ENCODE measurements at places on chromosomes 2 and 18.

DNA sequence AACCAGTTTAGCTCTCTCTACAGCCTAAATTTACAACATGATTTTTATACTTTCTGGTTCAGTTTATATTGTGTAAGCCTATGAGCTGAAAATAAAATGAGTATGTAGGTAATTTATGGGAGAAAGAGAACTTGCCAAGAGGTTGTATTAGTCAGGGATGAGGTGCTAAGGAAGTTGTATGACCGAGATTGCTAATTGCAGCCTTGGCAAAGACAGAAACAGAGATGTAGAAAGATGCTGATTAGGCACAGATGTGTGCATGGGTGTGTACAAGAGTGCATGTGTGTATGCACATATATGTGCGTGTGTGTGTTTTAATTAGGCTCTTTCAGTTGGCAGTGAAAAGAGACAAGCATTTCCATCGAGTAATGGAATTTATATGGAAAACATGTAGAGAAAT lies 213.9 kb downstream of the FBXO15 start:
- no peak for DNase-seq

GRCh38 chr2:174078275-174078674 lies 113.1 kb upstream of the SP3 start:
- DNase-seq = no peak

DNA sequence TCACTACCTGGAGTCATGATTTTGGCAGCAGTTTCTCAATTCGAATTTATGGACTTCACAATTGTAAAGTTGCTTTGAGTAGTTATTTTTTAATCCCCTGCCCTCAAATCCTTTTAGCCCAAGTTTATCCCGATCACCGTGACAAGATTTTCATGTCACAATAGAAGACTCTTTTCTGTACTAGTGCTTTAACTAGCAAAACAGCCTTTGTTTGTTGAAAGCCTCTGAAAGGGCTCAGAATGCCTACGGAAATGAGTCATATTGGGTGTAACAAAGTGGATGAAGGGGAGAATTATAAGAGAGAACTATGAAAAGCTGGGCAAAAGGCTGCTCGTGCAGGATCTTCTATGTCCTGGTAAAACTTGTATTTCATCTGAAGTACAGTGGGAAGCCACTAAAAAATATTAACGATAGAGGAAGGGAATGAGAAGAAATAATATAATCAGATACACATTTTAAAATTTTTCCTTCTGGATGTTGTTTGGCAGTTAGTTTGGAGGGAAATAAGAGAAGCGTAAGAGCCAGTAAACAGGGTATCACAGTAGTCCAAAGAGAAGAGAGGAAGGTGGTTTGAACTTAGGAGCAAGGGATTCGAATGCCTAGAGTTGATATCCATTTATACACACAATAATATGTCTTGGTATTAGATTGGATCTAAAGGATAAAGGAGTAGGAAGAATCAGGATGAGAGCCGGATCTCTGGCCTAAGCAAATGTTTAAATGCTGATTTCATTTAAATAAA lies 114.9 kb downstream of the GALNT13 start:
- DNase-seq = no peak

DNA sequence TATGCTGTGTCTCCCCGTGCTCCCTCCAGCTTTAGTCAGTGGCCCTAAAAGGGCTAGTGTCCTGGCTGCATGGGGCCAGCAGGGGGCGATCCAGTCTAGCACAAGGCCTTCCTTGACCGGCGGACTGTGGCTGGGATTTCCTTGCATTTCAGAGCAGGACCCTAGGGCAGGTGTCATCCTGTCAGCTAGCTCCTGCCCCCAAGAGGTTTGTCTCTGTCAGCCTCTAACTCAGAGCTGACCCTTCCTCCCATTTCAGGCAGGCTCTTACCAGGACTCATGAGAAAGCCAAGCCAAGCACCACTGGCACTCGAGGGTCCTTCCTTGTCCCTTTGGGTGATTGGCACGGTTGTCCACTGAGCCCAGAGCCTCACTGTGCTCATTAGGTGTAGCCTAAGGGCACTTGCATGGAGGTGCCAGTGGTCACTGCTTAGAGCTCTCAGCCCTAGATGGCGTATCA lies 140.3 kb downstream of the RPIA start:
- DNase-seq = no peak

- no peak for DNase-seq
Measured at GRCh38 chr2:200367155-200367554, 60.7 kb downstream of the SPATS2L start.

- no peak for DNase-seq
Measured at GRCh38 chr2:219032051-219032745, 9.1 kb downstream of the CFAP65 start.

DNA sequence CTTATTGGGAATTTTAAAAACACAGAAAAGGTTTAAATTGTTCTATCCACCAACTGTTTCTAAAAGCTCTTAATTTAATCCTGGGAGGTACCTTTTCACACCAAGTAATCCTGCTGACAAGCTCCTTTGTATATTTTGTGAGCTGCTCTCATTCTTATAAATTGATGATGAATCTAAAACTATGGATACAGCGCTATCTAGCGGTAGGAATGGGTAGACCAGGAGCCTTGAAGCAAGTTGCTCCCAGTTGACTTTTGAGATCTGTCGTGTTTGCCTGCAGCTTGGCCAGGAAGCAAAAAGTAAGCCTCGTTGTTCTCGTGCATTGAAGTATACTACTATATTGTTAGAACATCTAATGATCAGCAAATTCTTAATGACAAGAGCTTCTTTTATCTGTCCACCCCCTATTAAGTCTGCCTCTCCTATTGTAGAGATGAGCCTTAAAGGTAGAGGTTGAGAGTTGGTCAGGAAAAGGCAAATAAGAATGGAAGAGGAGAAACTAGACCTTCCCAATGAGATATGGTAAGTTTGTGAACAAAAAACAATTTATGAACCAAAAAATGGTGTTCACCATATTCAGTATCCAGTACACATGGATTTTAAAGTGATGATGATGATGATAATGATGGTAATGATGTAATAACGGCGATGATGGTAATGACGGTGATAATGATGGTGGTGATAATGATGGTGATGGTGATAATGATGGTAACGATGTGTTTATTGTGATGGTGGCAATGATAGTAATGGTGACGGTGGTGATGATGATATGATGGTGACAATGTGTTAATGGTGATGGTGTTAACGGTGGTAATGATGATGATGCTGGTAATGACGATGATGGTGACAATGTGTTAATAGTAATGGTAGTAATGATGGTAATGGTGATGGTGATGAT lies 212.1 kb upstream of the NCKAP5 start:
- no peak for DNase-seq

GRCh38 chr18:11251891-11252270 lies 102.5 kb upstream of the PIEZO2 start:
- peak; percentile 44 for DNase-seq

- DNase-seq = no peak
Measured at GRCh38 chr2:52968043-52968442, 799.6 kb upstream of the CHAC2 start.

DNA sequence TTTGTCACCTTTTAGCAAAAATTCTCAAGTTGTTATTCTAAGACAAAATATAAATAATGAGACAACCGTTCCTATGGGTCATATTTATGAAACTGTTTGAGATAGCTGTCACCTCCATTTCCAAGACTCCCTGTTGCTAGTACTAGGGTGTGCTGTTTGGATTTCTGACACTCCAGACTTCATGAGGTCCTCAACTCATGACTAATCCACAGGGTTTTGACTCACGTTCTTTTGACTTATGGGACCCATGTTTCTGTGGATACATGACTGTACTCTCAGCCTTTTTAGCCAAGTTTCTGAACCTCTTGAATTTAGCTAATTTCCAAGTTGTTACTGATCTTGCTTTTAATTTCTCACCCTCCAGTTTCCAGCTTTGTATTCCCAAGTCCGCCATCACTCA lies 178.7 kb upstream of the FAM98A start:
- no peak for DNase-seq

GRCh38 chr2:219285894-219286425 lies 6.8 kb downstream of the DNAJB2 start:
- DNase-seq = no peak

- no peak for DNase-seq
Measured at GRCh38 chr2:241041589-241042158, 43.3 kb downstream of the SNED1 start.

- DNase-seq = no peak
Measured at GRCh38 chr18:50274941-50275340, 6.4 kb downstream of the MBD1 start.

DNA sequence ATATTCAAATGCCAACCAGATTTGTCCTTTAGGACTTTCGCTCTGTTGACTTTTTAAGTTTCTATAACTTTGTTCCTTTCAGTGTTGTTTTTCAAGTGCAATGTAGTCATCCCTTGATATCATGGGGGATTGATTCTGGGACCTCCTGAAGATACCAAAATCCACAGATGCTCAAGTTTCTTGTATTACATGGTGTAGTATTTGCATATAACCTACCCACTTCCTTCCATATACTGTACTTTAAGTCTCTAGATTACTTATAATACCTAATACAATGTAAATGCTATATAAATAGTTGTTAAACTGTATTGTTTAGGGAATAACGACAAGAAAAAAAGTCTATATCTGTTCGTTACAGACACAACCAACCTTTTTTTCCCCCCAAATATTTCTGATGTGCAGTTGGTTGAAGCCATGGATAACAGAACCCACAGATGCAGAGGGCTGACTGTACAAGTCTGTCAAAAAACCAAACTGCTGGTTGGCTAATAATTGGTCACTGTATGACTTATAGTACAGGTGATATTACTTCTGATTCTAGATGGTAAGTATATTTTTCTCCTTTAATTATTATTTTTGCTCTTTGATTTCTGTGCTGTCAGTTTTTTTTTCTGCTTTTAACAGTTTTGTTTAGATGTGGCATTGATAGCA lies 201.7 kb upstream of the STON1 start:
- no peak for DNase-seq

- no peak for DNase-seq
Measured at GRCh38 chr18:50422286-50422898, 47.5 kb downstream of the SKA1 start.

- DNase-seq = no peak
Measured at GRCh38 chr2:160258492-160258805, 58.4 kb upstream of the ITGB6 start.

- no peak for DNase-seq
Measured at GRCh38 chr2:205767617-205768016, 85.3 kb downstream of the NRP2 start.

DNA sequence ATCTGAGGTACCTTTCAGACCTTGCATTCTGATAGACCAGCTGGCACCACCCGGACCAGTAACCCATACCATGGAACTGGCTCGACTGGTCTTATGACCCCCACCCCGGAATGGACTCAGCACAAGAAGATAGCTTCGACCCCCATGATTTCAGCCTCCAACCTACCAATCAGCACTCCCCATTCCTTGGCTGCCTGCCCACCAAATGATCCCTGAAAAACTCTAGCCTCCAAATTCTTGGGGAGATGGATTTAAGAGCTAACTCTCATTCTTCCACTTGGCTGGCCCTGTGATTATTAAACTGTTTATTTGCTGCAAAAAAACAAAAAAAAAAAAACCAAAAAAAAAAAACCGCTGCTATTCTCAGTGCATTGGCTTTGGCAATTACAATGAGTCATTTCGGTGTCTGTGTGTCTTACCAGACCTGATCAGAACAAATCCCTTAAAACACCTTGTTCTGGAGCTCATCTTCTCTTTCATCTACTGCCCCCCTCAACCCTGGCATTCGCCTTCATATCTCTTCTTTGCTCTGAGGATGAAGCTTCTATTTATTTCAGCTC lies 60.1 kb upstream of the KIF5C start:
- DNase-seq = no peak

DNA sequence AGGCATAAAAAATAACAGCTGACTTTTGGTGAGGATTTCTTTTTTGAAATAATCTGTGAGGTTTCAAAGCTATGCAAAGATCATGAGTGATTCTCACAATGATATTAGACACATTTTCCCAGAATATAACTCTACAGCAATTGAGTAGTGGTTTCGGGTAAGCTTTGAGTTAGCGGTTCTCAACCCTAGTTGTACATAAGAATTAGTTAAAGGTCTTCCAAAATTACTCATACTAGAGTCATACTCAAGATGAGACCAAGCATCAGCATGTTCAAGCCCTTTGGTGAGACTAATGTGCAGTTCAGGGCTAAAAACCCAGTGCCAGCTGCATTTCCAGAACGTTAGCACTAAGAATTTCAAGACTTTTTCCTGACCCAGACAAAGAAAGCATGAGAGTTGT lies 31.1 kb downstream of the DSG4 start:
- DNase-seq = no peak

DNA sequence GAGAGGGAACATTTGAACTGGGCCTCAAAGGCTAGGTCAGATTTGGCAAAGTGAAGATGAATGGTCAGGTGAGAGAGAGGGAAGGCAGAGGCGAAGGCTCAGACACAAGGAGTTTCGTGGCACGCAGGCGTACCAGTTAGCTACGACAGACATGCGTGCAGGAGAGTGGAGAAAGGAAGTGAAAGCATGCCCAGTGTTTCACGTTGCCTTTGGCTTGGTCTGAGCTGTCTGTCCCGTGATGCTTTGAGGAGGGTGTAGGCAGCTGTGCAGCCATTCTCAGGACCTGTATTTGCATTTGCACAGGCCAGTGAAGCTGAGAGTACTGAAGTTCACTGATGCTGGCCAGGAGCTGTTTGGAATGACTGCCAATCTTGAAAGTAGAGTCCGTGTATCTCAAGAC lies 69.5 kb downstream of the HNRNPLL start:
- DNase-seq = no peak

DNA sequence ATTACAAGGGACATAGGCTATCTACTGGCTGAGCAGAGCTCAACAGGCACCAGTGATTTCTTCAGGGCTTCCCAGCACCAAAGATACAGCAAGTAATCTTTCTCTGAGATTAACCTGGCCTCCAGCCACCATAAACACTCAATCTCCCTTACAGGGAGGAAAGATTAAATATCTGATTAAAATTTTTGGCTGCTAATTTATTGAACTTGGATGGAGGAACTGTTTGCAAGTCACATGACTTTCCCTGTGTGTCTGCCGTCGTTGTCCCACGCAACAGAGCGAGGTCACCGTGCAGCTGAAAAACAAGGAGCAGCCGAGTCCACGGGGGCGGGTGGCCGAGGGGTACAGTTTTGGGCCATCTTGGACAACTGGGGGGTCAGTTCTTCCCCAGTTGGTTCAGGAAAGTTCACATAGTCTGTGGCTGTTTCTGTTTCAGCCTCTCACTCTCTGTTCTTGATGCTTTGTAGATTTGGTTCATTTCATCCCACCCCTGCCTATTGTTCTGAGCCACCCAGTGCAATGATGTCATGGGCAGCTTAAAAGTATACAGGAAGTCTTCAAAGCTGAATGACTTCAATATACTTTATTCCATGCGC lies 186.8 kb upstream of the CTAGE1 start:
- DNase-seq = no peak

DNA sequence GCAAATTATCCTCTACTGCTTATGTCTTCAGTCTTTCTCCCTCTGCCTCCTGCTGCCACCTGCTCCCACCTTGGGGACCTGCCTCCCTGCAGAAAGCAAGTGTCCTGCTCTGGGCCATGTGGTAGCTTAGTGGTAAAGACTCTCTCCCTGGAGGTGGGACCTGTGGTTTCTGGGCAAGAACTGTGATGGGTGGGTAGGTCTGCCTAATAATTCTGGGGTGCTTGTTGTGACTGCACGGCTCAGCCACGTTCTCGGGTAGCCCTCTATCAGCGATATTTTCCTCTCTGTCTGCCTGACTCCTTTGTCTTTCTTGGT lies 16.4 kb upstream of the CD28 start:
- no peak for DNase-seq
